ENCODE measurements at places on chromosomes 7 and 10. TPM values are rescaled to one million over a fixed set of nuclear protein-coding genes. Genes with fewer than 3 reads are reported as not detected.

Gene IDI2
- not detected for total RNA-seq

DNA sequence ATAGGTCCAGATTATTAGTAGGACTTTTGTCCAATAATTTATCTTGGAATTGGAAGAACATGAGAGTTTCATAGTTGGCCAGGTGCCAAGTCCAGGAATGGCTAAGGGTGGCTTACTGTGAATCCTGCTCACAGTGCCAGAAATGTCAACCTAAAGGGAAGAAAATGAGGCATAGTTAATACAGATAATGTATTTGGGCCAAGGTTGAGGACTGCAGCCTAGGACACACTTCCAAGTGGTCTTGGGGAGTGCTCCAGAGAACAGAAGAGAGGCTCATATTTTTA lies 78.2 kb downstream of the MAPK8 start:
- peak; percentile 37 for DNase-seq

GRCh38 chr10:94006591-94007550 lies 13.1 kb downstream of the PLCE1 start:
- peak; percentile 94 for DNase-seq

DNA sequence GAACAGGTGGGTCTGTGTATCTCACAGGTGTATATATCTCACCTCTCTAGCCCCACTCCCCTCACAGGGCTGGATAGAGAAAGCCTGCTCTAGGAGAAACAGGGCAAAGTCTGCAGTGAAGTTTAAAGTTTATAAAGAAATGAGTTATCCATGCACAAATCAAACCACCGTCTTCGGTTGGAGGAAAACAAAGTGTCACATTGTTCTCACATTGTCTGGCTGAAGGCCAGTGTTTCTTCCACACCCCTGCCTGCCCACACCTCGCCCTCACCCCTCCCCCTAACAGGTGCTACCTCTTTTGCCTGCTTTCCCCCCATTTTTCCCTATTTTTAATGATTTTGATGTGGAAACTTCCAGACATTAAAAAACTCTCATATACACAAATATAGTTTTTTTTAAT lies 25.8 kb downstream of the AQP1 start:
- no peak for DNase-seq

GRCh38 chr7:82388138-82388537 lies 55.4 kb downstream of the CACNA2D1 start:
- DNase-seq = no peak

DNA sequence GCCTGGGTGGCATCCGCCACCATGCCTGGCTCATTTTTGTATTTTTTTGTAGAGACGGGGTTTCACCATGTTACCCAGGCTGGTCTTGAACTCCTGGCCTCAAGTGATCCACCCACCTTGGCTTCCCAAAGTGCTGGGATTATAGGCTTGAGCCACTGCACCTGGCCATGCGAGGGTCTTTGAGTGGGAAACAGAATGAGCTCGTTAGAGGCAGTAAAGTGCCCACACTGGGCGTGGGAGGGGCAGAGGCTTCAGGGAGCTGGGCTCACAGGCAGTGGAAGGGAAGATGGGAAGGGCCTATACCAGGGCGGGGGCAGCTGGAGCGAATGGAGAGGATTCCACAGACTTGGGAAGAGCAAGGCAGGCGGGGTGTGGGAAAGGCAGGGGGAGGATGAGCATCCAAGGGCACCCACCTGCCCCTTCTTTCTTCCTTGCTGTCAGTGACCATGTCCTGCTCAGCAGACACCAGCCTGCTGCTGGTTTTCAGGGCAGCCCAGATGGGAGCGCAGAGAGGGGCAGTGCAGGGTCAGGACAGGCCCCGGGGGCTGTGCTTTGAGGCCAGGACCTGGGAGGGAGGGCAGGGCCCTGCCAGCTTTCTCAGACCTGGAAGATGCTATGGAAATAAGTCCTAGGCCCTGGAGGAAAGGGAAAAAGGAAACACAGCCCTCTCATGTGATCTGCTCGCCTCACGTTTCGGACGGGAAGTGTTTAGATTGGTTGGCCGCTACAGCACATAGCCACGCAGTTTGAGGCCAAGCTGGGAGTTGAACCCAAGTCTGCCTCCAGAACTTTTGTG lies 4.2 kb downstream of the FZD9 start:
- DNase-seq = no peak
